AG09319 (cell line): ENCODE measurements at places on chromosomes 13 and 19.
A peak's percentile ranks its signal among the peaks of the same experiment; 100 is the strongest.

- DNase-seq: no peak
These were observed 458.1 kb upstream of the ARGLU1 start for GRCh38 chr13:107025991-107026390.

- DNase-seq: no peak
These were observed 7.2 kb upstream of the MBNL2 start for GRCh38 chr13:97214921-97215320.

GRCh38 chr19:46529622-46530451 is 34.2 kb upstream of the PNMA8B start:
- DNase-seq: no peak

DNA sequence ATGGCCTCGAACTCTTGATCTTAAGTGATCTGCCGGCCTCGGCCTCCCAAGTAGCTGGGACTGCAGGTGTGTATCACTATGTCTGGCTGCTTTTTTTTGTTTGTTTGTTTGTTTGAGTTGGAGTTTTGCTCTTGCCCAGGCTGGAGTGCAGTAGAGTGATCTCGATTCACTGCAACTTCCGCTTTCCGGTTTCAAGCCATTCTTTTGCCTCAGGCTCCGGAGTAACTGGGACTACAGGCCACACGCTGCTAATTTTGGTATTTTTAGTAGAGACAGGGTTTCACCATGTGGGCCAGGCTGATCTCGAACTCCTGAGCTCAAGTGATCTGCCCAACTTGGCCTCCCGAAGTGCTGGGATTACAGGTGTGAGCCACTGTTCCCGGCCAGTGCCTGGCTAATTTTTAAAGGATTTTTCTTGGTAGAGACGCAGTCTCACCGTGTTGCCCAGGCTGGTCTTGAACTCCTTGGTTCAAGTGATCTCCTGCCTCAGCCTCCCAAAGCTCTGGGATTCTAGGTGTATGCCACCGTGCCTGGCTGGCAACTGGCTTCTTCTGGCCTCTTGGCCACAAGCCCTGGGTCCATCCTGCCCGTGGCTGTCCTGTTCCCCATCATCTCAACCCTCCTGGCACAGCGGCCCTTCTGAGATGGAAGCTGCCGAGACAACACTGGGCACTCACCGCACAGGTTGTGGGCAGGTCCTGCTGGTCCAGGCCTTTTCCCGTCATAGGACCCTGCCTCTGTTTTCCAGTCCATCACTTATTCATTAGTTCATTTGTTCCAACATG is 11.5 kb downstream of the TECR start:
- no peak for DNase-seq

GRCh38 chr13:31790992-31791391 is 51.7 kb downstream of the RXFP2 start:
- DNase-seq: no peak

DNA sequence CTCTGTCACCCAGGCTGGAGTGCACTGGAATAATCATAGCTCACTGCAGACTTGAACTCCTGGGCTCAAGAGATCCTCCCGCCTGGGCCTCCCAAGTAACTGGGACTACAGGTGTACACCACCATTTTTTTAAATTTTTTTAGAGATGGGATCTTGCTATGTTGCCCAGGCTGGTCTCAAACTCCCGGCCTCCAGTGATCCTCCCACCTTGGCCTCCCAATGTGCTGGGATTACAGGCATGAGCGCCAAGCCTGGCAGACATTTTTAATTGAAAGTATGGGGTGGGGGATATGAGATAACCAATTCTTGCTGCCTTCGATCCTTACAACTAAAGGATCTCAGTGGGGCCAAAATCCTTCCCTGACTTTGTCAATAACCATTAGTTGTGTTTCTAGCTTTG is 91.8 kb downstream of the ZNF557 start:
- DNase-seq: no peak

DNA sequence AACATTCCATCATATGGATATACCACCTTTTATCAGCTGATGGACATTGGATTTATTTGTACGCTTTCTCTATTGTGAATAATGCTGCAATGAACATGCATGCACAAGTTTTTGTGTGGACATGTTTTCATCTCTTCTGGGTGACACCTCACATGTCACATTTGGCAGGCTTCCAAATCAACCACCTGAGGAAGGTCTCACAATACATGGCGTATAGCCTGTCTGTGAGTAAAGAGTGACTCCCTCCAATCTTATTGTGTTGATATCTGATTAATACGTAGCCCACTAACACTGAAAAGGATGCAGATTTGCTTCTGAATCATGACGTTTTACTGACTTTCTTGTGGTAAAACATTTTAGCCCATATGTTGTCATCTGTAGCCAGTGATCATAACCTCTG is 61.1 kb downstream of the SLC15A1 start:
- DNase-seq: no peak

- DNase-seq: peak; percentile 67
These were observed 180.5 kb downstream of the COL4A1 start for GRCh38 chr13:110126391-110126961.

DNA sequence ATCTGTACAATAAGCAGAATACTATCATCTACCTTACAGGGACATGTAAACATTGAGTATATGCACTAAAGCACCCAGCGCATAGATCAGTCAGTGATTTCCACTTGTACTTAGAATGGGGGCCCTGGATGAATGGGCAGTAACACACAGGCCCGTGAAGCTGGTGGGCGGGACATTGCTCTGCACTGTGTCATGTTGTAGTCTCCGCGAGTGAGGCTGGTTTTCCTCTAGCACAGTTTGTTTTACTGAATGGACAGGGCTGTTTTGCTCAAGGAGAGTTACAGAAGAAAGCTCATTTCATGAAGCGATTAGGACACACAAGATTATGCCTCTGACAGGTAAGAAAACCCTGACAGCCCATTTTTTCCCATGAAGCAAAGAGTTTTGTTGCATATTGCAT is 86.4 kb upstream of the SOX21 start:
- DNase-seq: no peak

GRCh38 chr19:18321734-18322102 is 1.2 kb downstream of the LSM4 start:
- no peak for DNase-seq
